Stimulated activated CD4-positive, alpha-beta T cell treated with anti-CD3 and anti-CD28 coated beads, Interleukin-2, amount 100 ng/mL, for 4 hours (primary cell): ENCODE measurements at places on chromosomes 13 and 19.

GRCh38 chr13:35767256-35767976, 290.9 kb upstream of the MAB21L1 start:
- DNase-seq, result no peak

GRCh38 chr19:4393947-4394590, 6.3 kb downstream of the SH3GL1 start:
- DNase-seq, result no peak

DNA sequence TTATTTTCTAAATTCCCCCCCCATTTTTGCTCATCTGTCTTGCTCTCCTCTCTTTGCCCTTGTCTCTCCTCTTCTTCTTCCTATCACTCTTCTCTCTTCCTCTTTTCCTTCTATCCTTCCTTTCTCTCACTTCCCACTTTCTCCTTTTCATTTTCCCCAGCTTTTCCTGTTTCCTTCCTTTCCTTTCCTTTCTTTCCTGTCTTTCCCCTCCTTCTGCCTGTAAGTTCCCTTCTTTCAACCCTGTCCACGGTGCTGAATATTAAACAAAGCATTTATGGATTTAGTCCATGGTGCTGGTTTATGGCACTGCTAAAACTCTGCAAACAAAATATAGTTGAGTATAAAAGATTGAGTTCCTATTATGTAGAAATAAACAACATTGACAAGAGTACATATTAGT, 27.6 kb downstream of the SCEL start:
- DNase-seq, result no peak

- no peak for DNase-seq
Measured at GRCh38 chr13:90947976-90948375, 399.5 kb upstream of the MIR17HG start.

DNA sequence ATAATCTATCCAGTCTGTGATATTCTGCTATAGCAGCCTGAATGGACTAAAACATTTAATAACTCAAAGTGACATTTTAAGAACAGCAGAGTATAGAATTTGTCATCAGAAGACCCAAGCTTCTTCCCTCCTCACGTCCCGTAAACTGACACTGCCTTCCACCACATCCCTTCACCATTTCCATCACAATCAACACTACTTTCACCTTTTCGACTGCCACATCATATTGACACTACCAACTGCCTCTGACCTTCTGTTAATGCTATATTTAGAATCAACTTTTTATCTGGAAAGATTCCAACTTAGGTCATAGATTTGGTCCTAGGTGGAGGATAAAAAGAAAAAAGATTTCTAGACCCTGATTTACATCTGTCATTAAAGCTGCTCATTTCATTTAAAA, 39.6 kb downstream of the STOML3 start:
- no peak for DNase-seq

DNA sequence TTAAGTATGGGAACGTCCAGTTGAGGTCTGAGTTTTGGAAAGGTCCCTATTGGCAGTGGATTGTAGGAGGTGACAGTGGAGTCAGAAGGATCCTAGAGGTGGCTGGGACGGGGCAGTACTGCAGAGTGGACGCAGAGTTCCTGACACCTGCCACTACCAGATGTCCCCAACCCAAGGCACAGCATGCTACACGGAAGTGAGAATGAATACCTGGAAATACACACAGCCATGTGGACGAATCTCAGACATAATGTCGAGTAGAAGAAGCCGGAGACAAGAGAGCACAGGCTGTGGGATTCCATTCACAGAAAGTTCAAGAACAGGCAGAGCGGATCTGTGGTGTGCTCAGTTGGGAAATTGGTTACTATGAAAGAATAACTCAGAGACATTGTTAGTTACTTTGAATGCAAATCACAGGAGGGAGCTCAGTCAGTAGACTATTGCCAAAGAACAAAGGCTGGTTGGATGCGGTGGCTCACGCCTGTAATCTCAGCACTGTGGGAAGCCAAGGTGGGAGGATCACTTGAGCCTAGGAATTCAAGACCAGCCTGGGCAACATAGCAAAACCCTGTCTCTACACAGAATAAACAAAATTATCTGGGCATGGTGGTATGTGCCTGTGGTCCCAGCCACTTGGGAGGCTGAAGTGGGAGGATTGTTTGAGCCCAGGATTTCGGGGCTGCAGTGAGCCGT, 37.4 kb downstream of the RYR1 start:
- no peak for DNase-seq
